ENCODE measurements at places on chromosomes 1 and 21.

GRCh38 chr1:36645867-36646266, 163.2 kb upstream of the CSF3R start:
- no peak for DNase-seq

DNA sequence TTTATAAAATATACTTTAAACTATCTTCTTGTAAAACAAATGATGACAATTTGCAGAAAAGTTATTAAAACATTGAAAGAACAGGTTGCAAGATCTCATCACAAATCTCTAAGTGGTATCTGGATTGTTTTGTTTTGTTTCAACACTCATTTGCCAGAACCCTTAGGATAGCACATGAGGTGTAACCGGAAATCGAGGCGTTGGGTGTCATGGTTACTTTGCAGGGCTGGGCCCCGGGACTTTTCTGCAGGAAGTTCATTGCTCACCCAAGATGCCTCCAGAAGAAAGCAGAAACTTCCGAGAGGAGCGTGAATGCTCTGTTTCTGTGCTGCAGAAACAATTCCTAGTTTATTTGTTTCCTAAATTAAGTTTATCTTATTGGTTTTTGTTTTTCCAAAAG, 2.5 kb downstream of the DISC1 start:
- no peak for DNase-seq

DNA sequence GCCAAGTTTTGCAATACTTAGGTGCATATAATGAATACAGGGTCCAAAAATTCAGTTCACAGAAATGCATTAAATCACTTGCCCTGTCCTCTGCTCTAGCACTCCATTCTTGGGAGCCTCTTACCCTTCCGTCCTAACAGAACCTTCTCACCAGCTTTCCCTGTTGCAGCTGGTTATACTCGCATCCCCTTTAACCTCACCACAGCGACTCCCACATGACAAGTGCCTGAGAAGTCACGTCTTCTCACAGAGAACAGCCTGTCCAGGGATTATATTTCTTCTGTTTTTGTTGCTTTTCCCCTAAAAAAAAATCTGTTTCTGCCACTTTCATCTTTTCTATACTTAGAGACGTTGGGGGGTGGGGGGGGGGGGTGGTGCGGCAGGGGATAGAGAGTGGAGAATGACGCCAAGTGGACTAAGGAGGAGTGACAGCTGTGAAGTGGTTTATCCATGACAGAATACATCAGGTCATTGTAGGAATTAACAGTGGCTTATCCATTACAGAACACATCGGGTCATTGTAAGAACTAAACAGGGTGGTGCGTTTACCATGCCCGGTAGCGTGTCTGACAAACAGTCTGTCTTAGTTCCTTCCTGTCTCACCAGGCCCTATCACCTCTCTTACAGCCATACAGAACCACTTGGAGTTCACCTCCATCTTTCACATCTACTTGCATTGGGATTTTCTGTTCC, 117.6 kb downstream of the UBE2U start:
- no peak for DNase-seq

GRCh38 chr1:17668624-17669175, 86.4 kb upstream of the ACTL8 start:
- DNase-seq, result no peak

- DNase-seq, result no peak
Measured at GRCh38 chr1:167713330-167714081, 8.3 kb upstream of the MPZL1 start.

GRCh38 chr1:29344336-29344735, 108.0 kb downstream of the PTPRU start:
- no peak for DNase-seq

DNA sequence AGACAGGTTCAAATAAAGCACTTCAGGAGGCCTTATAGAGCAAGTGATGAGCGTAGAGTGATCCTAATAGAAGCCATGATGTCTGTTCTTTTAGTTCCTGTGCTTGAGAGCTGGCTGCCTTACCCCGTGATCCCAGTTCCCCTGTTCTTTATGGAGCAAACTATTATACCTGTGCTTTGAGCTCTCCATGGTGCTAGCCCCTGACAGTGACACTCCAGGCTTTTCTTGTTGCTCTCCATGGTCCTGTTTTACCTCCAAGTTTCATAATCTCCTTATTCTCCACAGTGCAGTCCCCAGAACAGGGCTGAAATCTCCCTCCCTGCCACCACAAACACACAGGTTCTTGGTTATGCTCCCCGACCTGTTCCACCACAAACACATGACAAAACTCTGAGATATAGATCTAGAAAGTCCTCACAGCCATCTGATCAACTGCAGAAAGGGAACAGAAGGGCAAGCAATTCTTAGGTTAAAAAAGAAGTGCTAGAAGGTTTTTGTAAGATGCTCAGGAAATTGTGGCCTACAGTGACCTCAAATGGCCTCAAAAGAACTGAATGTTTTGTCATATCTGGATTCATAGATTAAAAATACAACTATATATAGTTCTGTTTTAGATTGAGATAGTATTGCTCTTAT, 6.0 kb downstream of the CADM3 start:
- DNase-seq, result no peak

- DNase-seq, result no peak
Measured at GRCh38 chr1:7471836-7472235, 299.3 kb upstream of the VAMP3 start.

GRCh38 chr1:17488995-17489767, 49.7 kb upstream of the RCC2 start:
- no peak for DNase-seq

DNA sequence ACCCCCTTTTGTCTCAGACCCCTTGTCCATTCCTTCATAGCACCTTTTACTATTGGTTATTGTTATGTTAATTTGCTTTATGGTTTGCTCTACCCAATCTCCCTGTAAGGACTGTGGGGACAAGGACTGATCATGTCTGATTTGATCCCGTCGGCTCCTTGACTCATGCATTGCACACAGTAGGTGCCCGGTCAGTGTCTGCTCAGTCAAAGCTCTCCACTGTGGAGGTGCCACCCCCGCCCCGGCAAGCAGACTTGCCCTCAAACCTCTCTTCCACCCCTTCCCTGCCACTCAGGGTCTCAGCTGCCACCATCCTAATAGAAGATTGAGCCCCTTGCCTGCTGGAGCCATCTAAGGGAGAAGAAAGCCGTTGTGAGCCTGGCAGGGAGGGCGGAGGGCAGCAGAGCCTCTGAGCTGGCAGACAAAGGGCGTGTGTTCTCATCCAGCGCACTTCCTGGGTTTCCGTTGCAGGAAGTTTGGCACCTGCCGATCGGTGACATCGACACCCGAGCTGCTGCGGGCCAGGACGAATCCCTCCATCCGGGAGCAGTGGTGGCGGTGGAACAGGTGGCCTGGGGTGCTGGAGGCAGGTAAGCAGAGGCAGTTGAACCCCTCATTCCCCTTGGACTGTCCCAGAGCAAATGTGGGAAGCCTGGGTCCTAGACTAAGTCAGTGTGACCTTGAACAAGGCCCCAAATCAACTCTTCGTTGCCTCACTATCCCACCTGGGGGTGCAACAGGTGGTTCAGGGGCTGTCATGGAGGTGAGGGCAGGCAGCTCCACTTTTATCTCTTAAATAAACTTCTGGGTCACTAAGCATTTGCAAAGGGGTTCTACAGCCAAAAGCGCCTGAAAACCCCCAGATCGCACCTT, 2.2 kb upstream of the FBLIM1 start:
- DNase-seq, result no peak

Measured in stimulated activated CD8-positive, alpha-beta memory T cell treated with anti-CD3 and anti-CD28 coated beads, Interleukin-15, amount 100 ng/mL, for 24 hours (primary cell).